ENCODE measurements at places on chromosomes 4 and X.

DNA sequence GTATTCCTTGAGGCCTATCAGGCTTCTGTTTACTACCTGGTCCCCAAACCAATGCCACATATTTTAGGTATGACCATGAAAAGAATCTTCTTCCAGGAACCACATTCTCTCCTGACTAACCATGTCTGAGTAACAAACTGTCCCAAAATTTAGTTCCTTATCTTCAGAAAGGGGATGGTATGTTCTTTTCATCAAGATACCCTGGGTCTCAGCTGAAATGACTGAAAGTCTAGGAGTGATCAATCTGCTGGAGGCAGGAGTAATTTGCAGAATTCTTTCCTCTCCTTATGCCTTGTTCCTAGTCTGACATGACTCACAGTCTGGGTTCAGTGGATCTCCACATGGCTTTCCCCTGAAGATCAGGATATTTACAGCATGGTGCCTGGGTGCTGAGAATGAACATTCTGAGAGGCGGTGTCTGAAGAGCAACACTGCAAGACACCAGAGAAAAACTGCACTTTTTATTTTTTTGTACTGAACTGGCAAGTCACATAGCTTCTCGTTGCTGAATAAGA is 665.5 kb downstream of the TLL1 start:
- DNase-seq, result no peak

DNA sequence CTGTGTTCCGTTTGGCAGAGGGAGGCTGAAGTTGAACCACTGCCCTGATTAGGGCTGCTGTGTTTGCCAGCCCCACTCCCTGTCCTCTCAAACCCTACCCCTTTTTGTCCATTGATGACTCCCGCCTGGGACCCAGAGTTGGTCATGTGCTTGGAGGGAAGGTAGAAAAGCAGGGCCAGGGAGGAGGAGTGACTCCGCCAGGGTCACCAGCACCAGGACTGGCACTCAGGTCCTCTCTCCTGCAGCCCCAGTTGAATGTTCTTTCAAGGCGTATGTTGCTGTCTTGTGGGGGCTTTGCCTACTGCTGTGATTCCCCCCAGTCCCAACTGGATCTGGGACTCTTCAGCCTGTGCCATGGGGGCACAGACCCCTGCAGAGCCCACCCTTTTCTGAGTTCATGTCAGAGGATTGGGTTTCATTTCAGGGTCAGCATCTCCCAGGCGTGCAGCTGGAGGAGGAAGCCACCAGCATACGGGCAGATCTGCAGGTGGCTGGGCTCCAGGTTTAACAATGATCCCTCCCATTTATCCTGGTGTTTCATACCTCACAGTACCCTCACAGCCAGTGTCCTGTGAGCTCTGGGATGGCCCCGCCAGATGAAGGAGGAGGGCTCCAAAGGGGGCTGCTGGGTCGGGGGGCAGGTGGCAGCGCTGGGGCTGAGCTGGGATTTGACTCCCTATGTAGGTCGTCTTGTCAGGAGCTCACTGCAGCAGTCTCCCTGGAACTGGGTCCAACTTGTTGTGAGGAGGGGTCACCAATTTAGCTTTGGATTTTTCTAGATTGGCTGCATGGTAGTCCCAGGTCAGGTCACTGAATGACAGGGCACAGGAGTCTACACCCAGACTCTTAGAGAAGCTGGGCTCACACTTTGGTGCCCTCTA is 55.7 kb downstream of the MSX1 start:
- no peak for DNase-seq

DNA sequence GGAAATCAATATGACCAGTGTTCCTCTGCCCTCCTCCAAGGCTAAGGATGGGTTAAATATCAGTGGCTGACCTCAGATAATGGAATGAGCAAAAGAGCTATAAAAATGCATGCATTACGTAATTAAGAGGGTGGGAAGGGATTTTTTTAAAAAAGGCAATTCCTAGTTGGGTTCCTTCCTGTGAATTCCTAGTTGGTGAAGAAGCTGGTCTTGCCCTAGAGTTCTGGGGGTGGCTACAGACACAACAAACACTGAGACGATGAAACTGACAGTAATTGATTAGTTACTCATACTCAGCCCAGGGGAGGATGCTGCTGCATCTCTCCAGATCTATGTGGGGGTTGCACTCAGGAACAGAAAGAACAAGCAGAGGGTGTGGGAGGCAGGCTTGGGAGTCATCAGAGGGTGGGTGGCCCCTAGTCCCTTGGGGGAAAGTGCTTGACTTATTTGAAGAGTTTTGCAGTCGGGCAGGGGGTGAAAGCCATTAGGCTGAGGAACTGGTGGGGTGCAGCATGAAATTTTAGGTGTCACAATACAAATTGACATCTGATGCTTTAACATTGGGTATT is 662.0 kb upstream of the FRG1 start:
- DNase-seq, result no peak

GRCh38 chr4:18051281-18051680 is 29.7 kb upstream of the LCORL start:
- DNase-seq, result no peak

DNA sequence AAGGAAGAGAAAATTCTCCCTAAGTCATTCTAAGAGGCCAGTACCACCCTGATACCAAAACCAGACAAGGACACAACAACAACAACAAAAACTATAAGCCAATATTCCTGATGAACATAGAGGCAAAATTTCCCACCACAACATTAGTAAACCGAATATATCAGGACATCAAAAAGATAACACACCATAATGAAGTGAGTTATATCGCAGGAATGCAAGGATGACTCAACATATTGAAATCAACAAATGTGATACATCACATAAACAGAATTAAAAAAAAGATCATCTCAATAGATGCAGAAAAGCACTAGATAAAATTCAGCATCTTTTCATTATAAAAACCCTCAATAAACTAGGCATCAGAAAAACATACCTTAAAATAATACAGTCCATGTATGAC is 1844.4 kb upstream of the PCDH10 start:
- no peak for DNase-seq

DNA sequence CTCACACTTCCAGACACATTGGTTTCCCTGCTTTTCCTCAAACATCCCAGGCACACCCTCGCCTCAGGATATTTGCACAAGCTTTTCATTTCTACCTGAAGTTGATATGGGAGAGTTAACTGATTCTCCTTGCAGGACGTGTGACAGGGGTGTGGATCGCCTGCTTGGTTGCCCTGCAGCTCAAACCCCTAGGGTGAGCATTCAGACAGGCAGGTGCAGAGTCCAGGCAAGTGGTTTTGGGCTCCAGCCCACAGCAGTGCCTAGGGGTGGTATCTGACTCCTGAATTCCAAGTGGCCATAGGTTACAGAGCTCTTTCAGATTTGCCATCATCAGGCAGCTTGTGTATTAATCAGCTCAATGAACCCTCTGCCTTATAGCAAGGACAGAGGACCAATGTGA is 1104.2 kb upstream of the IGFBP7 start:
- DNase-seq, result no peak

GRCh38 chr4:152965611-152966010 is 29.5 kb downstream of the FHDC1 start:
- no peak for DNase-seq

DNA sequence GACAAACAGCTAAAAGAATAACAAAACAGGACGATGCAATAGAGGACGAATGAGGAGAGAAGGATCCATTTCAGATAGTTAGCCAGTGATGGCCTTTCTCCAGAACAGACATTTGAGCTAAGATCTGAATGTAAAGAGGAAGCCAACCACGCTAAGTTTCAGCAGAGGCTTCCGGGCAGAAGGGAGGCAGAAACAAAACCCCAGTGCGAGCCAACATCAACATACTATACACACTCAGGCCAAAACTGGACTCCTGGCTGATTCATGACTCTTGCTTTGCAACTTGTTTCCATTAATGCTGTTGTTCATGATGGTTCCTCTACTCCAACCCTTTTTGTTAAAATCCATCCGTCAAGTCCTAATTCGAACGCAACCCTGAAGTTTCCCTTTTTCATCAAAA is 730.3 kb downstream of the TRIML1 start:
- no peak for DNase-seq
